ENCODE measurements at places on chromosomes 11 and 22.

DNA sequence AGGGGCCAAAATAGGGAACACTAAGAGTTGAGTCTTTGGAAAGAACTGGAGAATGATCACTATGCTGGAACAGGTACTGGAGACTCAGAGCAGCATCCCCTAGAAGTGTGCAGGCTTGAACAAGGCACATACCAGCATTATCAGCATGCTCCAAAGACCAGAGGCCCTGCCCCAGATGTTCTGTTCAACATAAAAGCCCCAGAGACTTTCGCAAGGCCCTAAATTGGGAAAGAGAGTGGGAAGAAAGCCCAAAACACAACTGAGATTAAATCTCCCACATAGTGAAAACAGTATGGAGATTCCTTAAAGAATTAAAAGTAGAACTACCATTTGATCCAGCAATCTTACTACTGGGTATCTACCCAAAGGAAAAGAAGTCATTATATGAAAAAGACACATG is 9.4 kb downstream of the CNGA4 start:
- no peak for DNase-seq

DNA sequence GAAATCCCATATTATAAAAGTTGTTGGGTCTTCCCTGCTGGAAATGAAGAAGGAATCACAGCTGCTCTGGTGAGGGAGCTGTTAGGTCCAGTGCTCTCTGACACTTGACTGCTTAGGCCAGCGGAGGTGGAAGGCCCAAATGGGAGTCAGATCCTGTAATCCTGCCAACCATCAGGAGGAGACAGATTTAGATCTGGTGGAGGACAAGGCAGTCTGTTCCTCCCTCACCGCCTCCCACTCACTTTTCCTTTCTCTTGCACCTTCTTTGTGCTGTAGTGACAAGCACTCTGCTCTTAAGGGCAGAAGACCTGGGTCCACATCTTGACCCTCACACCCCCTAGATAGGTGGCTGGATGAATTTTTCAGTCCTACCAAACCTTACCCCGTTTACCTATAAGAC is 59.7 kb upstream of the CHST1 start:
- DNase-seq, result no peak

DNA sequence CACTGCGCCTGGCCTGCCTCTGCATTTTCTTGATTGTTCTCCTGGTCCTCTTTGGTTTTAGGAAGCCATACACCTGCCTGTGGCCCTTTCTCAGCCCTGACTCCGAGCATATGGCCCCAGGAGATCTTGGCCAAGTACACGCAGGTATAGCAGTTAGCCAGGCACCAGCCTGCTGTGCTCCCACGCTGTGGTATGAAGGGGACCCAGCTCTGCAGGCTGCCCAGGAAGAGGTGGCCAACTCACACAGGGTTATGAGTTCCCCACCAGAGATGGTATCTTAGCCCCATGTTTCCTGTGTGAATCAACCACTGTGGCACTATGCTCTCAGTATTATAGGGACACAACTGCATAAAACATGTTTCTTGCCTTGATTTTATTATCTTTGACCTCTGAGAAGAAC is 31.1 kb downstream of the SGSM3 start:
- DNase-seq, result no peak

GRCh38 chr11:126477535-126478305 is 122.2 kb downstream of the ST3GAL4 start:
- DNase-seq, result no peak

- DNase-seq, result no peak
Observed at GRCh38 chr11:117879516-117880480, 3.3 kb upstream of the FXYD6 start.

DNA sequence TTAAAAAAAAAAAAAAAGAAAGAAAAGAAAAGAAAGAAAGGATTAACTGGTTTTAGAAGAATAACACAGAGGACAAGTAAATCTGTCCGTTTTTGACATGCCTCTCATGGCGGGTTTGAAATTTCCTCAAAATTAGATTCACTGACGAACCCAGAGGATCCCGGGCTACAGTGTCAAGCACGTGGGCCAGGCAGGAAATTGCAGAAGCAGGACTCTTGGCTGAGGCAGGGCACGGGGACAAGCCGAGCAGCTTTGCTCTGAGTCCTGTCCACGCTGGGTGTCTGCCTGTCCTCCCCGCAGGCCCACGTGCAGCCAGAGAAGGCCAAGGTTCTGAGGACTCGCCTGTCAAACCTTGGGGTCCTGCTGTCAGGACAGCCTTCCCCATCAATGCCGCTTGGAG is 24.7 kb downstream of the GAL start:
- DNase-seq, result no peak
